ENCODE measurements at places on chromosomes 6 and 20.

- H3K27me3 ChIP-seq: peaks cover 23% of the 10 kb centered on the region
- peaks cover 52% of the 10 kb centered on the region for H3K4me1 ChIP-seq
- H3K36me3 ChIP-seq: peaks cover 6% of the 10 kb centered on the region
These were observed 4.1 kb upstream of the HLA-E start for GRCh38 chr6:30485236-30485635.

- H3K27me3 ChIP-seq: no peaks in the 10 kb centered on the region
- peak overlapping the region; percentile 13 for H3K27ac ChIP-seq
- peaks cover 71% of the 10 kb centered on the region for H3K4me1 ChIP-seq
- H3K36me3 ChIP-seq: no peaks in the 10 kb centered on the region
- no peak overlapping the region for H3K4me3 ChIP-seq
- DNase-seq: peak; percentile 45
These were observed 5.4 kb upstream of the RAB44 start for GRCh38 chr6:36692220-36692619.

- no peak overlapping the region for H3K4me3 ChIP-seq
- no peak overlapping the region for H3K27ac ChIP-seq
- DNase-seq: no peak
- H3K4me1 ChIP-seq: peaks cover 4% of the 10 kb centered on the region
These were observed 24.9 kb upstream of the ELOVL5 start for GRCh38 chr6:53373638-53374037.

DNA sequence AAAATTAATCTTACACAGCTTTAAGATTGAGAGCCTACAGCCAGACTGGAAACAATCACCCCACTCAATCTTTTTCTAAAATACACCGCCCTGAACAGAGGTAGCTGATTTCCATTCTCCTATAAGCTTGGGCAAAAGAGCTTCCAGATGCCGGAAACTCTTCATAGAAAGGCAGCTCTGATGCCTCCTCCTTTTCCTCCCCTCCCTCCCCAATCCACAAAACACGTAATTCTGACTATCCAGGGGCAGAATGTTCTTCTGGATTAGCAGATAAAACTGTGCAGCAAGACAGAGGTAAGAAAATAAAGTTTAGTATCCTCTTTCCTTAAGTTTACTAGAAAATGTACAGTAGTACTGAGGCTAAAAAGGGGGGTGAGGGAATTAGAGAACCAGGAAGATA, 15.8 kb downstream of the ADNP start:
- H3K4me1 ChIP-seq: peaks cover 84% of the 10 kb centered on the region
- H3K27ac ChIP-seq: peak overlapping the region; percentile 85
- H3K36me3 ChIP-seq: peaks cover 2% of the 10 kb centered on the region

DNA sequence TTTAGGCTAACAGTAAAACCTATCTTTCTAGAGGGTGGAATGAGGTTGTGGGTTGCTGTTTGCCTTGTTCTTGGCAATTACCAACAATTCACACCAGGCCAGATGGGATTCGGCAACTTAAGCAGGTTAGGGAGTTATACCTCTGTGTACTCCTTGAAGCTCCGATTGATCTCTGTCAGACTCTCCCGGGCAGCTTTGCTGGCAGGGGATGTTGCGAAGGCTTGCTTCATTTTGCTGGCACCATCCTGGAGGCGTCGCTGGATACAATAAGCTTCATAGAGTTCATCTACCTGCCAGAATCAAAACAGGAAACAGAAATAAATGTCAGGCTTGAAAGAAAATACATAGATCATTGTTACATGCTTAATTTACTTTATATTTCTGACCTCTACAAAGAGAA, 66.4 kb upstream of the ARMH2 start:
- H3K27me3 ChIP-seq: no peaks in the 10 kb centered on the region
- peak overlapping the region; percentile 86 for H3K27ac ChIP-seq
- H3K4me1 ChIP-seq: peaks cover 85% of the 10 kb centered on the region
- DNase-seq: no peak

DNA sequence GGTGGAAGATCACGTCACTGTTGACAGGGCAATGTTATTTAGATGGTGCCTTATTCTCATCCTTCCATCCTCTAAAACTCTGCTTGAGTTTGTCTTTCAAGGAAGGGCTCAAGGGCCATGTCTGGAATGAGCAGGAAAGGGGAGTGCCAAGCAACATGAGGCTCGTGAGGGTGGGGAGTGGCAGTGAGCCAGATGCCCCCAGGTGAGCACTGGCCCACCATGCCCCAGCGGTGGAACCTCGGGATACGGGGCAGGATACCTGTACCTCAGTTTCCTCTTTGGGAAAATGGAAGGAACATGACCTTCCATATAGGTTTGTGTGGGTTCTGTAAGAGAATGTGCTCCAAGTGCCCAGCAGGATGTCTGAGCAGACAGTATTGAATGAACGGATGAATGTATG, 337.4 kb downstream of the TAF4 start:
- H3K4me1 ChIP-seq: no peaks in the 10 kb centered on the region
- DNase-seq: no peak
- no peaks in the 10 kb centered on the region for H3K27me3 ChIP-seq
- H3K36me3 ChIP-seq: no peaks in the 10 kb centered on the region
- no peak overlapping the region for H3K27ac ChIP-seq

- H3K27ac ChIP-seq: no peak overlapping the region
- peaks cover 7% of the 10 kb centered on the region for H3K36me3 ChIP-seq
- no peak overlapping the region for H3K4me3 ChIP-seq
- DNase-seq: no peak
- no peaks in the 10 kb centered on the region for H3K27me3 ChIP-seq
These were observed 24.6 kb upstream of the EYA2 start for GRCh38 chr20:46870041-46870440.

DNA sequence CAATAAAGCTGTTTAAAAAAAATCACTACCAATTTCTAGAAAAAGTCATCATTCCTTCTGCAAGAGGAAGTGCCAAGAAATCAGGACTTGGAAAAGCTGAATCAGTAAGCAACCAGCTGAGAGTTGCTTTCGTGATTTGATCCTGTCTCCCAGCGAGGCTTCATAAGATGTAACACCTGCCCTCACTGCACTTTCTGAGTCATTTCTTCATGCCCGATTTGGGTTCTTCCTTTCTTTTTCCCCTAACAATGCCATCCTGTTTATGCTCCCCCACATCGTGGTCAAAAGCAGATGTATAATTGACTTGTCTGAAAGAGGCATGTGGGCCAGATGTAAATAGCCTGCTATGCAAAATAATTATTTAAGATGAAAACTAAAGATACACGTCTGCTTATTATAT, 52.1 kb downstream of the RIPOR2 start:
- peaks cover 93% of the 10 kb centered on the region for H3K4me1 ChIP-seq
- peak; percentile 59 for DNase-seq
- peak overlapping the region; percentile 80 for H3K4me3 ChIP-seq
- H3K27me3 ChIP-seq: no peaks in the 10 kb centered on the region
- H3K36me3 ChIP-seq: no peaks in the 10 kb centered on the region

- H3K4me3 ChIP-seq: peak within 1 kb of the TSS; percentile 86
- DNase-seq: peak; percentile 13
- peaks cover 4% of the 10 kb centered on the region for H3K36me3 ChIP-seq
- peaks cover 31% of the 10 kb centered on the region for H3K4me1 ChIP-seq
- peaks cover 35% of the 10 kb centered on the region for H3K27me3 ChIP-seq
These were observed at the start of gene SGK1 for GRCh38 chr6:134317471-134318131. SGK1 (minus strand) TSS chr6:134318112; CDS start chr6:134317460, 652 bp downstream.

- H3K36me3 ChIP-seq: no peaks in the 10 kb centered on the region
- H3K27me3 ChIP-seq: peaks cover 22% of the 10 kb centered on the region
- no peak overlapping the region for H3K27ac ChIP-seq
- H3K4me1 ChIP-seq: no peaks in the 10 kb centered on the region
These were observed 97.2 kb upstream of the HDAC2 start for GRCh38 chr6:114068116-114068515.

All from activated T-cell treated with anti-CD3 and anti-CD28 coated beads, Interleukin-2, amount 50 U/mL, for 72 hours (primary cell).